NCI-H510A treated with DMSO at 0.1 percent for 48 hours (cell line): ENCODE measurements at places on chromosomes 2 and 18.

GRCh38 chr2:241649404-241649803, 11.9 kb downstream of the ATG4B start:
- DNase-seq, result no peak

GRCh38 chr2:232009639-232010274, 48.2 kb downstream of the DIS3L2 start:
- DNase-seq, result no peak

DNA sequence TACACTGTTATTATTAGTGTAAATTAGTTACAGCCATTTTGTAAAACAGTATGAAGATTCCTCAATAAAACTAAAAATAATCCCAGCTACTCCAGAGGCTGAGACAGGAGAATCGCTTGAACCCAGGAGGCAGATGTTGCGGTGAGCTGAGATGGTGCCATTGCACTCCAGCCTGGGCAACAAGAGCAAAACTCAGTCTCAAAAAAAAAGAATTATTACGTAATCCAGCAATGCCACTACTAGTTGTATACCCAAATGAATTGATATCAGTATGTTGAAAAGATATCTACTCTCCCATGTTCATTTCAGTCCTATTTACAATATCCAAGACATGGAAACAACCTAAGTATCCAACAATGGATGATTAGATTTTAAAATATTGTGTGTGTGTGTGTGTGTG, 313.6 kb downstream of the EPHA4 start:
- no peak for DNase-seq

DNA sequence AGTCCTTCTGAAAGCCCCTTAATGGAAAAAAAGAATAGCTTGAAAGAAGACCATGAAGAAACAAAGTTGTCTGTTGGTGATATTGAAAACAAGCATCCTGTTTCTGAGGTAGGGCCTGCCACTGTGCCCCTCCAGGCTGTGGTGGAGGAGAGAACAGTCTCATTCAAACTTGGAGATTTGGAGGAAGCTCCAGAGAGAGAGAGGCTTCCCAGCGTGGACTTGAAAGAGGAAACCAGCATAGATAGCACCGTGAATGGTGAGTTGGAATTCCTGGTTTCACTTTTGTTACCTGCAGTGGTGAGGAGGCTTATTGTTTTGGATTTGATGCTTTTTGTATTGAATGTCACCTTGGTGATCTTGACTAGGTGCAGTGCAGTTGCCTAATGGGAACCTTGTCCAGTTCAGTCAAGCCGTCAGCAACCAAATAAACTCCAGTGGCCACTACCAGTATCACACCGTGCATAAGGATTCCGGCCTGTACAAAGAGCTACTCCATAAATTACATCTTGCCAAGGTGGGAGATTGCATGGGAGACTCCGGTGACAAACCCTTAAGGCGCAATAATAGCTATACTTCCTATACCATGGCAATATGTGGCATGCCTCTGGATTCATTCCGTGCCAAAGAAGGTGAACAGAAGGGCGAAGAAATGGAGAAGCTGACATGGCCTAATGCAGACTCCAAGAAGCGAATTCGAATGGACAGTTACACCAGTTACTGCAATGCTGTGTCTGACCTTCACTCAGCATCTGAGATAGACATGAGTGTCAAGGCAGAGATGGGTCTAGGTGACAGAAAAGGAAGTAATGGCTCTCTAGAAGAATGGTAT, 13.3 kb downstream of the SLC20A1 start:
- DNase-seq, result no peak
